Activated effector memory CD4-positive, alpha-beta T cell treated with anti-CD3 and anti-CD28 coated beads, Interleukin-2, amount 50 U/mL, for 16 hours (primary cell): ENCODE measurements at places on chromosomes 5 and 9.
A peak's percentile ranks its signal among the peaks of the same experiment; 100 is the strongest.

GRCh38 chr5:407801-408268 lies 35.1 kb upstream of the EXOC3 start:
- DNase-seq: peak; percentile 39

GRCh38 chr5:103057208-103058130 lies 62.5 kb downstream of the GIN1 start:
- DNase-seq: no peak

GRCh38 chr5:68217528-68217927 lies 2.0 kb downstream of the PIK3R1 start:
- DNase-seq: no peak

DNA sequence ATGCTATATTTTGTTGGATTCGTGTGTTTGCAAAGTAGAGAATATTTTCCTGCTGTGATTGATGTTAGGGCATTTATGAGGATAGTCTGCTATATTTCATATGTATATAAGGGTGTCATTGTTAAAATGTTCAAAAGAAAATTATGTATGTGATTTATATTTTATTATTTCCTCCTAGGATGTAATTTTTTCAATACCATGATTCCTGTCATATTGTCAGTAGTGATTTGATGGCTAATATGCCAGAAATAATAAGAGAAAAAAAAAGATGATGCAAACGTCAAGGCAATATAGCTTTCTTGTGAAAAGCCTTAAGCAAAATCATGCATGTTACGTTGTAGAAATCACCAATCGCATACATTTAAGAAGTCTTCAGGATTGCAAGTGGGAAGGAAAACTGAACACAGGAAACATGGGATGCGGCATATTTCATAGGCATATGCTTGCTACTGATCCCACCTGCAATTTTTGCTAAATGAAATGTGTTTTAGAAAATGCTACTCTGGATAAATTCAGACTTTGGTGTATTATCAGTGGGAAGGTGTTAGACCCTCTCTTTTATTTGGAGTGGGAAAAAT lies 224.5 kb downstream of the MAST4 start:
- DNase-seq: no peak

DNA sequence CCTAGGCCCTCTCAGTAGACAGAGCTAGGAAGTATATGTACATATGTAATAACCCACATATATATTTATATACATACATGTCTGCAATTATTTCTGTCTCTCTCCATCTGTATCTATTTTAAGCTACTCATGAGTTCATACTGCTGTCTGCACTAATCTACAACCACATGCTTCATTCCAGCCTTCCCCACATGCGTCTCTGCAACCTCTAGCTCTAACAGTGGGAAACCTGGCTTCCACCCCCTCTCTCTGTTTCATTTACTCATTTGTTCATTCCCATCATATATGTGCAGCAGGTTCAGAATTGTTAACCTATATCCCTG lies 23.3 kb downstream of the DCANP1 start:
- DNase-seq: no peak

DNA sequence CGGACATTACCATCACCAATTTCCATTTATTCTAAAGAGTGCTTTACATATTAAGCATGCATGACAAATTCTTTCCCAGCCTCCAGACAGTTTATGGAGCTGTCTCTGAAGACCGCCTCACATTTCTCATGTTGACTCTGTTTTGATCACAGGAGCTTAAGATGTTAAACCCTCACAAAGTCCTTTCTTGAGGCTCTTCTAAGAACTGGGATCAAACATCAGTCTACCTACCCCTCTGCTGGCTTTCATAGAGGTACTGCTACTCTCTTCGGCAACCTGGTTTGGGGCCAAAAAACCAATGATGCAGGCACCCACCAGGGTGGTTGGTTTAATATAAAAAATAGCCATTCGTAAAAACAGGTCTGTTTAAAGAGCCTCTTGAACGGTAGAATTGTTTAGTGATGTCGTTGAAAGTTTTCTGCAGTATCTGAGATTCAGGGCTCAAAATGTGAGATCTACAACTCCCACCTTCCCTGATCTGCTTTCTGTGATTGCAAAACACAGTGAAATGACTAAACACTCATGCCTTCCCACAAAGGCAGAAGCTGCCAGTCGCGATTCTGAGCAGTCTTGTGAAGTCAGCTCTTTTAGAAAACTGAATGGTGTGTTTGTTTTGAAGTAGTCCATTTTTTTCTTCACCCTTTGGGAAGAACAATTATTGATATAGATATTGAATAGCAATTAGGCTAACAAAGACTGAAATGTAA lies 3.5 kb downstream of the RXFP3 start:
- DNase-seq: no peak

- no peak for DNase-seq
Measured at GRCh38 chr5:150120062-150120441, 33.7 kb upstream of the CSF1R start.

DNA sequence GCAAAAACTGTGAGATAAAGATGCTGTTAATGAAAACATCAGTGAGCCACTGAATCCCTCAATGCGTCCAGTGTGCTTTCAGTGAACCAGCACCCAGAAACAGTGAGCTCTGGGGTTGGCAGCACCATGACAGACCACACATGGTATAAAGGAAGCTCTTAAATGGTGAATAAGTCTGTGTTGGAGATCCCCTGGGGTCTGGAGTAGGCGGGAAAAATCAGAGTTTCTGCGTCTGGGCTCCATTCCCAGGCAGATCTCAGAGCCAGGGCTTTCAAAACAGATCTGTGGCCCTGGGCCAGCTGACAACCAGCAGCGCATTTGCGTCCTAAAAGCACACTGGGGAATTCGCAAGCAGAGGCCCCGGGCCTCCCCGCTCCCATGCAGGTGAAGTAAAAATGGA lies 233.5 kb downstream of the FRMD3 start:
- DNase-seq: no peak

- no peak for DNase-seq
Measured at GRCh38 chr5:95770830-95771708, 39.9 kb downstream of the RHOBTB3 start.

DNA sequence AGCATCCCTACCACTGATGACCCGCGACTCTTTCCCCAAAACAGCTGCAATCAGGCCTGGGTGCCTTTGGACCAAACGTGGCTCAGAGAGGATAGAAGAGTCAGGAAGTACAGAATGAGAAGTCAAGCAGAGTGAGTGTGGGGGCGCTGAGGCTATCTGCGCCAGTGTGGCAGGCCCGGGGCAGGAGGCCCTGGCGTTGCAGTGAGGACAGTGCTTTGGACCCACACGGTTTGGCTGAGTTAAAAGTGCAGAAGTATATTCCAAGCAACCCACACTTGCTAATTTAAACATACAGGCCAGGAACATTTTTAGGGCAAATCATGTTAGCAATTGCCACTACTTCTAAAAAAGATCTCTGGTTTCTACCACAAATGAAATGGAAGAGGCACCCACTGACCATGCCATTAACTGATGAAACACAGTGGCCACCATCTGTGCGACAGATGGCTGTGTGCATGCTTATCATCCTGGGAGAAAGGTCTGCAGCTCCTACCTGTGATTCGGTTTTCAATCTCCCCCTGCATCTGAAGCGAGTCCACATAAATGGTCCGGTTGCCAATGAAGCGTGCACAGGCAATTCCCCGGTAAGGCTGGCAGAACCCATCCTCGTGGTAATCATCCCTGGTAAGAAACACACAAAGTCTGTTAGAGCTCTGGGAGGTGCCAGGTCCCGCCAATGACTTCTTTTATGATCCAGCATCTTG lies 213.0 kb downstream of the ROR2 start:
- no peak for DNase-seq

- DNase-seq: no peak
Measured at GRCh38 chr5:58248221-58248620, 211.7 kb downstream of the PLK2 start.

- DNase-seq: no peak
Measured at GRCh38 chr5:15763754-15764153, 263.8 kb downstream of the FBXL7 start.

- no peak for DNase-seq
Measured at GRCh38 chr9:99373912-99374311, 151.8 kb downstream of the SEC61B start.

GRCh38 chr9:80885894-80886293 lies 803.5 kb downstream of the TLE1 start:
- no peak for DNase-seq

- DNase-seq: no peak
Measured at GRCh38 chr9:31146485-31147166, 1237.8 kb upstream of the ACO1 start.

DNA sequence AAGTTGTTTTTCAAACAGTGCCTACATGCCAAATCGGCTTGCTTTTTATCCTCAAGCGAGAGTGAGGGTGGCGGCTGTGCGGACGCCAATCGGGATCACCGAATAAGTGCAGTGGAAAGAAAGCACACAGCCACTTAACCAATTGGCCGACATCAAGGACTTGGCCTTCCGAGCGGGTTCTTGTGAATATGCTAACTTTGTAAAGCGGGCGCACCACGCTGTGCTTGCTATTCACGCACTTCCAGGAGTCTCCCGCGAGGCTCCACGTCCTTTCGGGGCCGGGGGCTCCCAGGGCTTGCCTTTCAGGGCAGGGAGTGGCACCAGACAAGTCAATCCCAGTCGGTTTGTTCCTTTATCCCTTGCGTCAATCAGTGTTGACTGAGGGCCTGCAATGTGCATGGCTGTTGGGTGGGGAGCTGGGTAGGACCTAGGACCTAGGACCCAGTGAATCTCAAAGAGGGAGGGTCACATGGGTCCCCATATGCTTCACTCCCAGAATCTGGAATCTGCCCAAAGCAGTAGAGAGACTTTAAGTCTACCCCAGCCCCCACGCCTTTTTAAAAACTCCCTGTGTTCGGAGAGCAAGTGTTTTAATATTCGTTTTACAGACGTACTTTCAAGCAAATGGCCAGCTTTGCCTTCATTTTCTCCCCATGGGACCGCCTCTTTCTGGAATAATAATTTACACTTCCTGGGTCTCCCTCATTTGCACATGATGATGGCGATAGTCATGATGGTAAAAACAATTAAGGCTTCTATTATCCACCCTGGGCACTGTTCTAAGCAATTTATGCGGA lies 2.0 kb upstream of the GCNT4 start:
- no peak for DNase-seq

DNA sequence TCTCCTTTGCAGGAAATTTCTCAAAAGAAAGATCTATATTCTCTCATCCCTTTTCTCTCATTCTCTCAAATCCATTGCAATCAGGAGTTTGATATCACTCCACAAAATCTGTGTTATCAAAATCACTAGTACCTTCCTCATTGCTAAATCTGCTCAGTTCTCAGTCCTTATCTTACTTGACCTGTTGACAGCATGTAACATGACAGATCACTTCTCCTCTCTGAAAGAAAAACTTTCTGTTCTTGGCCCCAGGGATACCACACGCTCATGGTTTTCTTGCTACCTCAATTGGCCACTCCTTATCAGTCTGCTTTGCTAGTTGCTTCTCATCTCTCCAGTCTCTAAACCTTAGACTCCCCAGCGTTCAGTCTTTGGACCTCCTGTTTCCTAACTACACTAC lies 22.1 kb downstream of the SRP19 start:
- DNase-seq: no peak

- DNase-seq: no peak
Measured at GRCh38 chr9:125969868-125970267, 222.7 kb downstream of the PBX3 start.

- no peak for DNase-seq
Measured at GRCh38 chr5:165457859-165458481, 1952.6 kb downstream of the MAT2B start.

DNA sequence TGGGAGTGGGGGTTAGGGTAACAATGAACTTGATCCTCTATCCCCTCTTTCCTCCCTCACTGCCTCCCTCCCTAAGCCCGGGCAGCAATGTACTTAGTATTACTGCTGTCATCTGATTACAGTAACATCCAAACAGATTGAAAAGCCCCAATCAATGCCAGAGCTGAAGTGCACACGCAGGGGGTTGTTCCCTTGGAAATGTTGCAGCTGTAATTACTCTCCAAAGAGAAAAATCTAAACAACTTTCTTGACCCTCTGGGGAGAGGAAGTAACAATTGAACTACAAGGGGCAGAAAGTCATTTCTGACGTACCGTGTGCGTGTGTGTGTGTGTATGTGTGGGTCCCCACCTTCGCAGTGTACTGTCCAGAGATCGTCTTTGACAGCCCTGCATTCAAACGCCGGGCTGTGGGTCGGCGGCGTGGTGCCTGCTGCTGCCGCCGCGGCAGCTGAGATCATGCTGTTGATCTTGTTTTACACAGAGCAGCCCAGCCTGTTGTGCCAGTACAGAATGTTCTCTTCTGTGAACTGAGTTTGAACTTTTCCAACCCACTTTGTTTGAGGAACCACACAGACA lies 66.0 kb upstream of the KLF9 start:
- no peak for DNase-seq

- no peak for DNase-seq
Measured at GRCh38 chr5:157659868-157660660, 7.8 kb upstream of the SOX30 start.

- no peak for DNase-seq
Measured at GRCh38 chr5:23013395-23013998, 160.4 kb upstream of the CDH12 start.

GRCh38 chr5:78050888-78051287 lies 243.6 kb downstream of the AP3B1 start:
- DNase-seq: no peak

DNA sequence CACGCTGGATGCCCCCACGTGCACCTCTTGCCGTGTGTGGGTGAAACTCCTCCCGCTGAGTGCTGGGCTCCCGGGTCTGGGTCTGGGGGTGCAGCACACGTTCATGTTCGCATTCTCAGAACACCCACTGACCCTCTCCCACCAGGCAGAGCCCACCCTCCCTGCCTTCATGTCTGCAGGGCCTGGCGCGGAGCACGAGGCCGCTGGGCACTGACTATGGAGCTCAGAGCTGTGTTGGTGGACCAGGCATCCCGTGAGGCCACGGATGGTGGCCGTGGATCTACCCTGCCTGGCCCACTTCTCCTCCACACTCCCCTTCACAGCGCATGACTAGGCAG lies 8.8 kb downstream of the LCN12 start:
- no peak for DNase-seq

GRCh38 chr5:135823881-135824280 lies 10.6 kb upstream of the SLC25A48 start:
- no peak for DNase-seq

DNA sequence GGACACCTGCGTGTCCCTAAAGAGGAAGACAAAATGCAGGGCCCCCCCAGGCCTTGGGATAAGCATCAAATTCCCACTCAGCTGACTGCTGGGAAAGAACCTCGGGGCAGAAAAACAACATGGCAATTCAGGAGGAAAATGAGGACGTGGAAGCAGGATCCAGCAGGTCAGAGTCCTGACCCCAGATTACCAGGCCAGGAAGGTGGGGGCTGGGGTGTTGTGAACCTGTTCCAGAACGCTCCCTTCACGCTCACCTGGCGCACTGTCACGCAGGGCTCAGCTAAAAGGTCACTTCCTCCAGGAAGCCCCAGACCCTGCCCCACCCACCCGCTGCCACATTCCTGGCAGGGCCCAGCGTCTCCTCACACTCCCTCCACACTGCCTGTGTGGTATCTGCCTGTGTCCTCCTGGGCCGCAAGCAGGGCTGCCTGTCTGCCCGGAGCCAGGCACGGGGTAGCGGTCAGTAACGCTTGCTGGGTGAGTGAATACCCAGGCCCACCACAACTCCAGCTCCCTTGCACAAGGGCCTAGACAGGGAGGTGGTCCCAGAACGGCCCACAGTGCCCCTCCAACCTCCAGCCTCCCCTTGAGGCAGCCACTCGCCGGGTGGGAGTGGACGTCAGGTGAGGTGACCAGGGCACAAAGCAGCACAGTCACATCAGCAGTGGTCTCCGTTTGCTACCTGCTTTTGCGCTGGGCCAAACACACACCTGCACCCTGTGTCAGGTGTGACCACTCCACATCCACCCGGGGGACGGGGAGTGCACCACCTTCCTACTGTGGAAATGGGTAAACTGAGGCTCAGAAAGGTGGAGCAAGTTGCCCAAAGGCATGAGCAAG lies 18.1 kb downstream of the VAV2 start:
- no peak for DNase-seq
